Spinal cord (tissue), 10 donors: ENCODE measurements at places on chromosomes 4 and X. TPM values are rescaled to one million over a fixed set of nuclear protein-coding genes. Genes with fewer than 3 reads are reported as not detected.

The F9 gene
- total RNA-seq = not detected

The TIGD2 gene
- total RNA-seq = 9.5 TPM

The XAGE2 gene
- not detected for total RNA-seq

The SATL1 gene
- 1.1 TPM for total RNA-seq

The TNIP3 gene
- total RNA-seq = 1.1 TPM

The CYSLTR1 gene
- total RNA-seq = 20.2 TPM

The VEGFD gene
- total RNA-seq = 0.40 TPM

The ENPP6 gene
- 53.3 TPM for total RNA-seq

The FAM149A gene
- total RNA-seq = 23.9 TPM

The MTMR8 gene
- 4.0 TPM for total RNA-seq

The EVC gene
- 20.8 TPM for total RNA-seq

The PTCHD1 gene
- 3.4 TPM for total RNA-seq

The SLC4A4 gene
- 105 TPM for total RNA-seq

The SLC6A14 gene
- total RNA-seq = not detected

The TCEAL2 gene
- total RNA-seq = 26.8 TPM

The HTN1 gene
- total RNA-seq = not detected

The ADH1B gene
- total RNA-seq = 2.4 TPM

The GRPR gene
- total RNA-seq = 2.8 TPM

The ZNF41 gene
- 14.2 TPM for total RNA-seq

The XAGE1A gene
- total RNA-seq = not detected

The IL3RA gene
- 9.3 TPM for total RNA-seq

The NUDT6 gene
- total RNA-seq = 12.5 TPM

The MAGEA2B gene
- total RNA-seq = not detected

The TRIM61 gene
- 3.0 TPM for total RNA-seq

The P2RY8 gene
- 1.5 TPM for total RNA-seq

The CLDN22 gene
- total RNA-seq = not detected

The EXOC1L gene
- 0.17 TPM for total RNA-seq

The ACE2 gene
- total RNA-seq = 1.9 TPM

The STAP1 gene
- 0.30 TPM for total RNA-seq

The SUPT20HL2 gene
- total RNA-seq = 0.06 TPM

The CHRDL1 gene
- total RNA-seq = 8.1 TPM

The MAGEB2 gene
- not detected for total RNA-seq

The SAT1 gene
- total RNA-seq = 405 TPM

The FAT1 gene
- 213 TPM for total RNA-seq

The ATOH1 gene
- not detected for total RNA-seq

The HERC5 gene
- total RNA-seq = 6.8 TPM

The LRIT3 gene
- 0.22 TPM for total RNA-seq

The GAGE13 gene
- total RNA-seq = not detected

The F8 gene
- total RNA-seq = 8.0 TPM

The ARR3 gene
- total RNA-seq = not detected

The F11 gene
- 0.99 TPM for total RNA-seq

The TEX11 gene
- total RNA-seq = not detected

The CTAG2 gene
- total RNA-seq = not detected

The NALF2 gene
- total RNA-seq = 1.4 TPM

The SERPINA7 gene
- total RNA-seq = not detected

The TLL1 gene
- total RNA-seq = 6.9 TPM

The RBM47 gene
- total RNA-seq = 6.0 TPM

The FBXL5 gene
- 197 TPM for total RNA-seq

The GLOD5 gene
- not detected for total RNA-seq

The DCK gene
- 22.6 TPM for total RNA-seq

The CFAP99 gene
- total RNA-seq = 0.20 TPM

The IL1RAPL1 gene
- 24.5 TPM for total RNA-seq

The AREG gene
- total RNA-seq = 0.22 TPM

The HELT gene
- total RNA-seq = not detected
